ENCODE measurements at places on chromosomes 16 and 17. TPM values are rescaled to one million over a fixed set of nuclear protein-coding genes. Genes with fewer than 3 reads are reported as not detected.

PPL gene
- 5.4 TPM for total RNA-seq

CLUH gene
- total RNA-seq, result 30.4 TPM

HOXB4 gene
- not detected for total RNA-seq

NAGS gene
- 0.71 TPM for total RNA-seq

CTRB1 gene
- total RNA-seq, result not detected

DBNDD1 gene
- total RNA-seq, result 0.65 TPM

DPEP3 gene
- total RNA-seq, result not detected

TMIGD1 gene
- total RNA-seq, result not detected

FAM171A2 gene
- total RNA-seq, result 2.3 TPM

ZNF23 gene
- total RNA-seq, result 10.2 TPM

TMED6 gene
- total RNA-seq, result 0.28 TPM

PTGES3L gene
- total RNA-seq, result 0.09 TPM

GFOD2 gene
- total RNA-seq, result 9.1 TPM

PIGW gene
- total RNA-seq, result 2.3 TPM

EIF1 gene
- 90.0 TPM for total RNA-seq

CNTNAP1 gene
- total RNA-seq, result 19.9 TPM

NLRC3 gene
- total RNA-seq, result under 0.01 TPM

SLC7A5 gene
- total RNA-seq, result 14.1 TPM

CPNE7 gene
- 3.6 TPM for total RNA-seq

SCN4A gene
- total RNA-seq, result under 0.01 TPM

SLC35G6 gene
- total RNA-seq, result not detected

NDRG4 gene
- total RNA-seq, result 8.7 TPM

ALDOC gene
- total RNA-seq, result 121 TPM

CCL5 gene
- not detected for total RNA-seq

DECR2 gene
- 11.4 TPM for total RNA-seq

DRC3 gene
- 0.55 TPM for total RNA-seq

METTL26 gene
- total RNA-seq, result 95.4 TPM

HAS3 gene
- total RNA-seq, result 2.4 TPM

DRC7 gene
- total RNA-seq, result not detected

CRHR1 gene
- total RNA-seq, result not detected

CA7 gene
- not detected for total RNA-seq

TEN1 gene
- total RNA-seq, result 15.5 TPM

Measured in smooth muscle cell of bladder (primary cell).